ENCODE measurements at places on chromosomes 5 and 9.

- no peak for DNase-seq
These were observed 352.2 kb downstream of the SLIT3 start for GRCh38 chr5:168948746-168949145.

DNA sequence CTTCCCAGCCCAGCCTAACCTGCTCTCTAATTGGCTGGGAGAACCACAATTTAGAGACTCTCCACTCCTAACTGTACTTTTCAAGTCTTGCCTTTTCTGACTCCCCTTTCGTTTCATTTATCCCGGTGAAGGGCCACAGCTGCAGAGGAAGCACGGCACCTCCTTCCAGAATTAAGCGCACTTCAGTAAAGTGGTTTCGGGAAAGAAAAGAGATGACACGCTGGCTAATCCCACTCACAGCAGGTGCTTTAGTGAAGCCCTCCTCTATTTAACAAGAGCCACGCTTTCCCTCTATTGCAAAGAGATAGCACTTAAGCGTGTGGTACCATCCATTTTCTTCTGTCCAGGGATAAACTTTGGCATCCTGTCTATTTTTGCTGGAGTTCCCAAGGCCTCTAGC, 4.8 kb downstream of the DNAH5 start:
- DNase-seq: no peak

- DNase-seq: no peak
These were observed 736 bp upstream of the GLDC start for GRCh38 chr9:6646293-6646636.

GRCh38 chr9:73683862-73684591, 532.4 kb downstream of the ANXA1 start:
- DNase-seq: peak; percentile 26

DNA sequence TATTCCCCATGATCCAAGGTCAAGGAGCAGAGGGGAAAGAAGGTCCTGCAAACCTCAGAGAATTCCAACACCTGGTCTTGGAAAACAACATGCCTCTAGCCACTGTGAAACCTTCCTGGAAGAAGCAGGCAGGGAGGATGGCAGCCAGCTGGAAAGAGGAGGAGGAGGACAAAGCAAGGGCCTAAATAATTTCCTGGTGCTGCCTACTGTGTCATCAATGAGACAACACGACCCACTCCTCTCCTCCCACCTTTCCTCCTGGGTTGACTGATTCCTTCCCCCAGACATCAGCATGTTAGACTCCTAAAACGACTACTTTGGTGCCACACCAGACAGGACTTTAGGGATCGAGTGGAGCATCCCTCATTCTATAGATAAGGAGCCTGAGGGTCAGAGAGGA, 78.8 kb downstream of the KLHL3 start:
- DNase-seq: no peak

GRCh38 chr5:68740226-68740910, 353.4 kb upstream of the SLC30A5 start:
- DNase-seq: peak; percentile 44

GRCh38 chr9:101132801-101133200, 104.3 kb downstream of the PLPPR1 start:
- DNase-seq: no peak

- no peak for DNase-seq
These were observed 585.2 kb upstream of the C9orf72 start for GRCh38 chr9:28158451-28158850.

GRCh38 chr9:70389188-70389587, 25.3 kb downstream of the KLF9 start:
- no peak for DNase-seq

DNA sequence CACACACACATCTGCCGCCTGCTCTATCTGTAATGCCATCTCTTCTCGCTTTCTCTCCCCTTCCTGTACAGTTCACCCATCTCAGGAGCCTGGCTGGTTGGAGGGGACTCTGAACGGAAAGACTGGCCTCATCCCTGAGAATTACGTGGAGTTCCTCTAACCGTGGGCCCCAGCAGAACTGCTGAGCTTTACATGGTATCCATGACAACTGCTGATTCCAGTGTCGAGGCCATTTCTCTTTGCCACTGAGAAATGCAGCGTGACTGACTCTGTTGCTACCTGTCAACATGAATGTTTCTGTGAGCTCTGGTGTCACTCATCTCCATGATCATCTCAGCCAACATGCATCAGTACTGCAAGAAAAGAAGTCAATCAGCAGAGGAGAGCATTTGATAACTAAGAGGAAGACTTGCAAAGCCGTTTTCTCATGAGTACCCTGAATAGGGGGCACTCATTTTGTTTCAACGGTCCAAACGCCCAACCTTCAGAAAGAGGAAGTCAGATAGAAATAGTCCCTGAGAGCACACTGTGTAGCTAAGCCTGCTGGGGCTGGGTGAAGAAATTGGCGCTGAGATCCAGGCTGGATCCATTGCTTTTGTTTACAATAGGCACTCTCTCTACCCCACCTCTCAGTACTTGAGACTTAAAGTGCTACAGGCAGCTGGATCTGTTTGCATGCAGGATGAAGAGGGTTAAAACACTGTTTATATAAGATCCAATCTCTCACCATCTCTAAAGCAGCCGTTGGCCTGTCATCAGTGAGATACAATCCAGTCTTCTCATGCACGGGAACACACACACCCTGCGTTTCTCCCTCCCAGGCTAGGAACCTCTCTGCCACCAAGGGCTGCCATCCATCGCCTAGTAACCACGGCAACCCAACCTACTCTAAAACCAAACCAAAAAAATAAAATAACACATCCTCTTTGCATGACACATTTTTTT, 180.9 kb downstream of the NR3C1 start:
- no peak for DNase-seq

DNA sequence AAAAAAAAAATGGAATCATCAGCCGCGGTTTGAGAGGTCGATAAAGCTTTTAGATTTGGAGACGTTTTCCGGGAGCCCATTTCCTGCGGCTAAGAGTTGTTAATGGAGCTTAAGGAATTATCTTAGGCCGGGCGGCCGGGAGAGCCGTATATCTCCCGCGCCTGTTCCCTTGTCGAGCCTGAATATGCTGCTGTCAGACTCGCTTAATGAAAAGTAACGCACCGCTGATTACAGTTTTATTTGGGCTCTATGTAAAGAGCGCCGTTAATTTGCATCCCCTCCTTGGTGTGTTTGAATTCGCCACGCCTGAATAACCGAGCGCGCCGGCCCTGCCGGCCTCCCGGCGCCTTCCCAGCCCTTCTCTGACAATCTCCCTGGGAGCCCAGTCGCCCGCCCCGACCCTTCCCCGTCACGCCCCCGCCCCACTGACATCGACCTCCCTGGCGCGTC, 7.9 kb downstream of the IRX4 start:
- DNase-seq: no peak

- no peak for DNase-seq
These were observed 13.6 kb downstream of the NR2F1-AS1 start for GRCh38 chr5:93567424-93567823.

GRCh38 chr5:72842816-72843215, 26.4 kb downstream of the TNPO1 start:
- DNase-seq: no peak

- DNase-seq: no peak
These were observed 70.4 kb upstream of the SIMC1 start for GRCh38 chr5:176167800-176168199.

- no peak for DNase-seq
These were observed 549.4 kb downstream of the LRRC70 start for GRCh38 chr5:63128018-63128417.

GRCh38 chr5:77394064-77394715, 97.9 kb downstream of the WDR41 start:
- no peak for DNase-seq

- peak; percentile 13 for DNase-seq
These were observed 955 bp downstream of the CDH6 start for GRCh38 chr5:31194468-31194813.

DNA sequence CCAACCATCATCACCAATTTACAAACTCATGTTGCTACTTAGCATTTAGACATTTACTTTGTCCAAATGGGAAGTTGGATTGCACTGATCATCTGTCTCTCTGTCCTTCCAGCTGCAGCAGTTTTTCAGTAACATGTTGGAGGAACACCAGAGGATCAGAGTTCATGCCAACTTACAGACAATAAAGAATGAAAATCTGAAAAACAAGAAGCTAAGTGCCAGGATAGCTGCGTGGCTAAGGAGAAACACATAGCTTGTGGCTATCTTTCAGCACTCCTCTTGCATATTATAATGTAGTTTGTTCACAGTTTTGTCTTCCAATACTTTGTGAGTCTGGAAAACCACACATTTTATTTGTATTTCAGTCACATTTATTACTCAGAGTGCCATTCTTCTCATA, 6.4 kb upstream of the ARL14EPL start:
- DNase-seq: no peak

DNA sequence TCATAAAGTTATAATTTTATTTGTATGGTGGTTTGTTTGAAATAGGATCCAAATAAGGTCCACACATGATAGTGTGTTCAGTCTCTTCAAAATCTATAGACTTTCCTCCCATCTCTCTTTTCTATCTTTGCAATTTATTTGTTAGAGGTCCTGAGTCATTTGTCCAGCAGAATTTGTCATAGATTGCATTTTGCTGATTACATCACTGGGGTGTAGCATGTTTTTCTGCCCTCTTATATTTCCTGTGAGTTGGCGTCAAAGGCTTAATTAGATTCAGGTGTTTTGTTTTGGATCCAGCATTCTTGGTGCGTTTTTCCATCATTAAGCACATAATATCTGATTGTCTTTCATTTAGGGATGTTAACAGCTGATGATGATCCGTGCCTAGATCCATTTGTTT, 15.0 kb downstream of the CYFIP2 start:
- DNase-seq: no peak

- no peak for DNase-seq
These were observed 409.2 kb downstream of the NFIB start for GRCh38 chr9:13904746-13905145.

DNA sequence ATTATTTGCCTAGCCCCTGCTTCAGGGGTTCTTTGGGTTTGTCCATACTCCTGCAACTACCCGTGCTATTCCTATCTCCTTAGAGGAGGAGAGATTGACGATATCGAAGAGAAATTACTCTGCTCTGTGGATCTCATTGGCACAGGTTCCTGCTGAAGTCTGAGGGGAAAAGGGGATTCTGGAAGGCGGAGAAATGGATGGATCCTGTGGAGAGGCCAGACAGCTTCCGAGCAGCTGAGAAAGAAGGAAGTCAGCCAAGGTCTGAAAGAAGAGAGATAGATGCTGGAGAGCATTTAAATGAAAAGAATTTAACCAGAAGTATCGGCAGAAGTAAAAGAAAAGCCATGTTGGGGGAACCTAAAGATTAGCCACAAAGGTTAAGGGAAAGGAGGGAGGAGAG, 40.4 kb upstream of the SPATA31C2 start:
- no peak for DNase-seq

DNA sequence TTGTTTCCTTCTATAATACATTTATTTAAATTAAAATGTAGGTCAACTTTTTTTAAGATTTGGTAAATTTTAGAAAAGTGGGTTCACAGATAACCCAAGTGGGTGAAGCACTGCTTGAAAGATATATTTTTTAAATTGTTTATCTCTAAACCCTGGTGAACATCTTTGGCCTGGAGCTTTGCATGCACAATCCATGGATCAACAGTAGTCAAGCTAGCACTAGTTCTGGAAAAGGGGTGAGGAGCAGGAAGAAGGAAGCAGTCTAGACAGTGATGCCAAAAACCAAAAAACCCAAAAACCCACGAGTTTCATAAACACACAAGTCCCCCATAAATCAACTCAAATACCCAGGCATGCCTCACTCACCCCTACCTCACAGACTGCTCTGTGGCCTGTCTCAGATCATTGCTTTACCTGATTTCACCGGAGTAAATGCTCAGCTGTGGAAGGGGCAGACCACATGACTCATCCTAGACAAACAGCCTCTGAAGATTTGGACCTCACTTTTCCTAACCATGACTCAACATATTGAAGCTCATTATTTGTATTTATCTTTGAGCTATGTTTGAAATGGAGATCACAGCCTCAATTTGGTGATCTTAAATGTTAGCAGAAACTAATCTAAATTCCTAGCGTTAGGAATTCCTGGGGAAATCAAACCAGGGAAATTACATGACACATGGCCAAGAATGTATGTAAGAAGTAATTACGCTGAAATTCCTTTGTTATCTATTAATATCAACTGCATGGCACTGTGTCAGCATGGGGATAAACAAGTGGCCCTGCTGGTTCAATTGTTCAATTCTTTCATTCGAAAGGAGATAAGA, 149.6 kb downstream of the ZNF608 start:
- DNase-seq: peak; percentile 85

GRCh38 chr5:59770953-59771352, 122.6 kb downstream of the PDE4D start:
- no peak for DNase-seq

DNA sequence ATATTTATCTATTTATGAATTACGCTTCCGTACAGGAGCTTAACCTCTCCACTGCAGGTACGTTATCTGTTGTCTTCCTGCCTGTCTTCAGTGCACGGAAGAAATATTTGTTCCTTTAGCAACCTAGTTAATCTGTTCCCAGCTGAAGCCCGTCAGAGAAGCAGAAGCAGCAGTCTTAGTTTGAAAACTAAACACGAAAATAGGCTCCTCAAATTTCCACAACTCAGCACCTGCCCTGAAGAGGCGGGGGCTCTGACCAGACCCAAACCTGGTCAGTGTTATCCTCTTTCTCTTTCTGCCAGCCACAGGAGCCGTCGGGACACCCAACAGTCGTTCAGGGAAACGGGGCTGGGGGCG, 462 bp downstream of the NUDCD2 start:
- no peak for DNase-seq

GRCh38 chr5:41875121-41875520, 4.9 kb upstream of the OXCT1 start:
- DNase-seq: no peak

- DNase-seq: no peak
These were observed 146.4 kb upstream of the ERCC6L2 start for GRCh38 chr9:95729046-95729445.

DNA sequence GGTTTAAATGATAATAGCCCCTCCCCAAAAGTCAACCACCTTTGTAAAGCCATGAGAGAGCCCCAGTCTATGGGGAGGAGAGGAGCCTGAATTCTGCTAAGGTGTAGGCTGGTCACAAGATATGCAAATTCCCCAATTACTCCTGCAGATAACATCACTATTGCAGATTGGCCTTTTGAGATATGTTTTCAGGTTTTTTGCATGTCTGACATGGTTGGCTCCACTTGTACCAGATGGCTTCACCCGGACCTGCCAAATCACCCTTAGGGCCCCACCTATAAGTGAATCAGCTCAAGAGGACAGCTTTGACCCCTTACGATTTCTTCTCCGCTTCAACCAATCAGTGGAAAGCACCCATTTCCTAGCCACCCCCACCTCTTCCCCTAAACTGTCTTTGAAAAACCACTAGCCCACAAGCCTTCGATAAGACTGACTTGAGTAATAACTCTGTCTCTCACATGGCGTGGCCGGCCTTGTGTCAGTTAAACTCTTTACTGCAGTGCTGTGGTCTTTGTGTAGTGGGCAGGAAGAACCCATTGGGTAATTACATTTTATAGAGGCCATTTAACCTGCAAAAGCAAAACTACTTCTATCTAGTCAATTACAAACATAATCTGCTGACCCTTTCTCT, 69.7 kb downstream of the PRLR start:
- DNase-seq: no peak

- no peak for DNase-seq
These were observed 2.6 kb upstream of the SPDL1 start for GRCh38 chr5:169580964-169581363.

Data from urothelium cell line (cell line).